ENCODE measurements at places on chromosomes 4 and X. TPM values are rescaled to one million over a fixed set of nuclear protein-coding genes. Genes with fewer than 3 reads are reported as not detected.

Gene SUPT20HL1
- total RNA-seq: not detected

GRCh38 chr4:142272452-142272851, 573.6 kb downstream of the INPP4B start:
- H3K36me3 ChIP-seq: no peaks in the 10 kb centered on the region
- H3K27me3 ChIP-seq: no peaks in the 10 kb centered on the region
- DNase-seq: no peak
- H3K27ac ChIP-seq: no peak overlapping the region
- H3K4me3 ChIP-seq: no peak overlapping the region
- peaks cover 3% of the 10 kb centered on the region for H3K4me1 ChIP-seq

Gene S100G
- total RNA-seq: not detected

- H3K36me3 ChIP-seq: no peaks in the 10 kb centered on the region
- no peak overlapping the region for H3K4me3 ChIP-seq
- no peaks in the 10 kb centered on the region for H3K27me3 ChIP-seq
These were observed 368.5 kb downstream of the GPM6A start for GRCh38 chr4:175443547-175443946.

Gene IQSEC2
- 8.1 TPM for total RNA-seq

Gene PPP4R3C
- not detected for total RNA-seq

All from A673 (cell line).